ENCODE measurements at places on chromosomes 1 and 21.

GRCh38 chr1:58214674-58215073 is 331.9 kb downstream of the OMA1 start:
- DNase-seq: no peak

- DNase-seq: no peak
Measured at GRCh38 chr1:235019961-235020360, 108.7 kb downstream of the TOMM20 start.

DNA sequence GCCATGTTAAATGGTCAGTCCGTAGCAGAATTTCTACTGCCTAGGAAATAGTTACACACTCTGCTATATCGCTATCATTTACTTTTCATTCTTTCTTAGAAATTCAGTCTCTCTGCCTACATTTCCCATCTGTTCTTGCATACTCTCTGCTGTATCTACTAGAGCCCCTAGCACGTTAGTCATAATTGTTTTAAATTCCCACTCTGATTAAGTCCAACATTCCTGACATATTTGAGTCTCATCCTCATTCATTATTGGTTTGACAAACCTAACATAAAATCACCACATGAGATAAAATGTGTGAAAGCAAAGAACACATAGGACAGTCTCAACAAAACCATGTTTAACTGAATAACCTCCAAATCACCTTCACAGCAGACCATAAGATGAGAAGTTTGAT is 513.6 kb downstream of the PLPP3 start:
- DNase-seq: peak; percentile 41

DNA sequence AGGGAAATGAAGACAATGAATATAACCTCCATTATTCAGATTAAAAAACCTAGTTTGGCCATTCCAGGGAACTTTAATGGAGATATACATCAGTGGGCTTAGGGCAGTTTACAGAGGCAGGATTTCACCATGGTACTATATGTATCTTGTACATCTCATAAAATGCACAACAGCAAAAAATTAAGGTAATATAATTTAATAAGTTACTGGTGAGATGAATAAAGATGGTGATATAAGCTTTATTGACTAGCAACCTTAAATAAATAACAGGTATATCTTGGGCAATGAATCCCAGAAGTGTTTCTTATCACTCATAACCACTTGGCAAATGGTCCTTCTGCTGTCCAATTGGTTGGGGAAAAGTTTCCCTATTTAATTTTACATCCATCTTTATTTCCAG is 29.0 kb downstream of the XCL1 start:
- DNase-seq: no peak

DNA sequence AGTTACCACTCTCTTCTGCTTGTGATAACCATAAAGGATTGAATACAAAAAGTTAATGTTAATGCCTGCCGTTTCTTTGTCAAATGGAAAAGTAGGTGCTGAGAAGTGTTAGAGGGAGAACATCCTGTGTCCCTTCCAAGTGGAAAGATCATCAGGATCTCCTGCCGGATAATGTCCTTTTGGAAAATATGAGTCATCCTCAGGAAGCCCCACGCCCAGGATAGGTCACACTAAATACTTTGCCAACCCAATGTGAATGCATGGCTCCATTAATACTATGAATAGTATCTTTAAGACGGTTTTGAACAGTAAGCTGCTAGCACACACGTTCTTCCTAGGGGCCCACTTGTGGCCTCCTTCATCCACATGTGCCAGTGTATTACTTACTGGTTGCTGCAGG is 279.5 kb downstream of the ZNF326 start:
- no peak for DNase-seq

DNA sequence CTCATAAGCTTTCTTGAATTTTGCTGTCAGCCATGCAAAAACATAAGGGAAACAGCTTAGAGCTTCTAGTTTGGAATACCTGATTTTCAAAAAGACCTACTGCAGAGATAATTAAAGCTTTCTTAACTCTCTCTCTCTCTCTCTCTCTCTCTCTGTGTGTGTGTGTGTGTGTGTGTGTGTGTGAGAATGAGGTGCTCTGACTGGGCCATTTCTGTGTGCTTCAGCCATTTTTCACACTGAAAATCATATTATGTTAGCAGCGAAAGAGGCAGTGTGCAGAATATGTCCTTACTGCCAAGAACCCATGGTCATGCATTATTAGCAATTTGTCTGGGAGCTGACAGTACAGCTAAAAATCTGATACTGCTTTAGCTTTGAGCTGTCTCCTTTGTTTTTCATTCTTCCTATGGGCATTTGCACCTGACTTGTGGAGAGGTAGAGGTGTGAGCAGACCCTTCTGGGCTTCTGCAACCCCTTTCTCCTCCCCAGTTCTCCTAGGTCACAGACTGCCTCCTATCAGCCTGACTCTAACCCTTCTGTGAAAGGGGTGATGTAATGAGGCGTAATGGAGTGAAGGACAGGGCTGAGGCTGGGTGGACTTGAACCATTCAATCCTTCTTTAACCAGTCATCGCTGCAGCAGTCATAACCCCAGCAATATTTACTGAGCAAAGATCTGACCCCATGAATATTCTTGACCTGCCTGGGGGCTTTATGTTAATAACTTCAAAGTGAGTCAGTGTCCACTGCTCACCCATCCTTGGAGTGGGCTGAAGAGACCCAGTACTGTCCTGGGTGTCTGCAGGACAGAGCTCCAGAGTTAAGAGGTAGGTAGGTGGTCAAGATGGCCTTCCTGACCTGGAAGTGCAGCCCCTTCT is 61.2 kb downstream of the SYT6 start:
- no peak for DNase-seq

DNA sequence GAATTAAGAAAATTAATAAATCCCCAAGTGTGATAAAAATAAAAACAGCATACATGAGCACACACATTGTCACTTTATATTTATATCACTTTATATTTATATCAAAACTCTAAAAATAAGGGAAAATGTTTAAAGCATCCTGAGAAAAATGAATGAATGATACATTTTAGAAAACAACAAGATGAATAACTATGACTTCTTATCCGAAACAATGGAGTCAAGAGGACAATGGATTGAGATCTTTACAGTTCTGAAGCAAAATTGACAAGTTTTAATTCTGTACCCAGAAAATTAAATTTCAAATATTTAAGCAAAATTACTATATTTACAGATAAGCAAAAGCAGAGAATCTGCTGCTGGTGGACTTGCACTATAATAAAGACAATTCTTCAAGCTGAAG is 512.6 kb downstream of the MRPL39 start:
- no peak for DNase-seq

GRCh38 chr1:201016211-201016651 is 7.3 kb downstream of the KIF21B start:
- peak; percentile 45 for DNase-seq

- no peak for DNase-seq
Measured at GRCh38 chr1:91811363-91812025, 74.5 kb downstream of the TGFBR3 start.

- DNase-seq: peak; percentile 30
Measured at GRCh38 chr21:35025206-35026152, 23.6 kb downstream of the RUNX1 start.

- DNase-seq: peak; percentile 76
Measured at GRCh38 chr1:192477630-192478029, 97.9 kb upstream of the RGS1 start.

GRCh38 chr1:4587721-4588120 is 66.7 kb upstream of the AJAP1 start:
- DNase-seq: no peak

GRCh38 chr1:88985032-88985431 is 7.4 kb downstream of the KYAT3 start:
- peak; percentile 92 for DNase-seq

GRCh38 chr1:200073286-200073637 is 45.8 kb downstream of the NR5A2 start:
- no peak for DNase-seq

- peak; percentile 39 for DNase-seq
Measured at GRCh38 chr1:70146488-70146887, 58.9 kb downstream of the LRRC40 start.

GRCh38 chr1:33875862-33876261 is 12.0 kb downstream of the HMGB4 start:
- DNase-seq: no peak

GRCh38 chr1:112417271-112417670 is 21.3 kb downstream of the CTTNBP2NL start:
- DNase-seq: no peak

GRCh38 chr1:45658171-45658570 is 28.2 kb downstream of the GPBP1L1 start:
- DNase-seq: no peak

DNA sequence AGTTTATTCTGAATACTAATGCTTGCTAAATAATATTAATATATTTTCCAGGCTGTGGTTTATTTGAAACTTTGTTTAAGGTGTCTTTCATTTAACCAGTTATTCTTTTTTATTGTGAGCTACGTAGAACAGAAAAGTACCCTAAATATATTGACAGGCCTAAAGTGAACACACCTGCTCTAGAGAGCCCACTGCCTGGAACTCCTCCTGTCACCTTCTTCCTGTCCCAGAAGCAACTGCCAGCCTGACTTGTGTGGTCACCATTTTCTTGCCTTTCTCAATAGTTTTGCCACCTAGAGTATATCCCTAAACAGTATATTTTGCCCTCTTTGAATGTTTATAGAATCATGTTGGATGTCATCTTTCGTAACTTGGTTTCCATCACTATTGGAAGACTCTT is 48.5 kb downstream of the SCCPDH start:
- DNase-seq: no peak

DNA sequence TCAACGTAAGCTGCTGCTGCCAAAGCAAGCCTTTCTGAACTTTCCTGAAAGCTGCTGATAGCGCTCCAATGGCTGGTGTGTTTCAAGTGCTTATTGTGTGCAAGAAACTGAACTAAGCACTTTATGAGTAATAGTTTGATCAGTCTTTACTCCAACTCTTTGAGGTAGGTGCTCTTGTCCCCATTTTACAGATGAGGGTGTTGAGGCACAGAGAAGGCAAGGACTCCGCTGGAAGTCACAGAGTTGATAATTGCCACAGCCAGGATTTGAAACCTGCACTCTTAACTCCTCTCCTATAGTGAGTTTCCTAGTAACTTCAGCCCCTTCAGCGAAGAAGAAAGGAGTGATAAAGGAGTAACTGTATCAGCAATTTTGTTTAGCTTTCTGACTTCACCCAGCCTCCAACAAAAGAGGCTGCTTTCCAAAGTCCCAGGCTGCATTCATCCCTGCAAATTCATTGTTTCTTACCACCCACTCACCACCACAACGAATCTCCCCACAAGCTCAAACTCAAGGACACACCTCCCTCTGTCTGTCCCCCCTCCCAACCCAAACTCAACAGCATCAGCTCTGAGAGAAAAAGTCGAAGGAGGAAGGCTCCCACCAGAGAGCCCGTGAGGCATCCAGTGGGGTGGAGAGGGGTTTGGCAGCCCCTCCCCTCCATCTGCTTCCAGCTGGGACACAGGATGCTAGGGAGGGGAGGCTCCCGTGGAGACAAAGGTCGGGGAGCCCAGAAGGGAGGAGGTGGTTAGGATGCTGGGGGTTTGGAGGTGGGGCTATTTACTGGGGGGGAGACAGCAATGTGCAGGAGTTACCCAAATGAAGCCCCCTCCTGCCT is 139.6 kb downstream of the NAV1 start:
- DNase-seq: peak; percentile 10

GRCh38 chr1:241821363-241821762 is 26.6 kb upstream of the EXO1 start:
- DNase-seq: peak; percentile 53

- DNase-seq: no peak
Measured at GRCh38 chr1:79373481-79374125, 367.1 kb upstream of the ADGRL4 start.

DNA sequence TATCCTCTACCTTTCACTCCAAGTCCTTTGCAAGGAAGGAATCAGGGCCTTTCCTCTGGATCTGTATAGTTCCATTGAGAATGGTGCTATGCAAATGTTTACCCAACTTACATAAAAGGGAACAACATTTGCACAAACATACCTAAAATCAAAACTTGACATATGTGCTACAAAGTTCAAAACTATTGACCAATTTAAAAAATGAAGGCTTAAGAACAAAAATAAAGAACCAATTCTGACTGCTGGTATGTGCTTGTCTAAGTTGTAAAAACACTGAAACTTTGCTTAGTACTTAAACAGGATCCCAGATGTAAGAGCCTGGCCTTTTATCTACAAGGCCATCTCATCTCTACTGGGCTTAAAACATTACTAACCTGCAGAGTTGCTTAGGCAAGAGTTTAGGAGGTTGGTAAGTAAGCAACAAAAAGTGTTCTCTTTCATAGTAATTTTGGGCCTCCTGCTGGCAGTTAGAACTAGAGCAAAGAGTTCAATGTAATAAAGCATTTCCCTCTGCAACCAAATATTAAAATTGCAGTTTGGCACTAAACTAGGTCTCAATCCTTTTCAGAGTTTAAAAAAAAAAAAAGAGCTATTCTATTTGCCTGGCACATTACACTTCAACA is 2.0 kb downstream of the SCMH1 start:
- peak; percentile 87 for DNase-seq

DNA sequence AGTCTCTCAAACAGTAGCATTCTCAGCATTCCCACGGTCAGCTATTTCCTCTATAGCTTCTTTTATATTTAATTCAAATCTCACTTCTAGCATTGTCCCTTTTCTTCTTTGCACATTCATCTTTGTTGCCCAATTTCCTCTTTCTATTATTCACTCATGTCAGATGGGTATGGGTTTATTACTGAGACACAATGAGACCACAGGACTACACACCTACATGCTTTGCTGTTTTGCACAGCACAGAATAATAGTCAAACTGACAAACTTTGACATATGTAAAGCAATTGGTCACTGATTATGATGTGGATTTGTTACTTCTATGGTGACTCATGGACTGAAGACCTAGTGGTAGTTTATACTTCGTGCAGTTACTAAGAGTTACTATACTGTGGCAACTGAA is 5.8 kb upstream of the CD1C start:
- DNase-seq: no peak

DNA sequence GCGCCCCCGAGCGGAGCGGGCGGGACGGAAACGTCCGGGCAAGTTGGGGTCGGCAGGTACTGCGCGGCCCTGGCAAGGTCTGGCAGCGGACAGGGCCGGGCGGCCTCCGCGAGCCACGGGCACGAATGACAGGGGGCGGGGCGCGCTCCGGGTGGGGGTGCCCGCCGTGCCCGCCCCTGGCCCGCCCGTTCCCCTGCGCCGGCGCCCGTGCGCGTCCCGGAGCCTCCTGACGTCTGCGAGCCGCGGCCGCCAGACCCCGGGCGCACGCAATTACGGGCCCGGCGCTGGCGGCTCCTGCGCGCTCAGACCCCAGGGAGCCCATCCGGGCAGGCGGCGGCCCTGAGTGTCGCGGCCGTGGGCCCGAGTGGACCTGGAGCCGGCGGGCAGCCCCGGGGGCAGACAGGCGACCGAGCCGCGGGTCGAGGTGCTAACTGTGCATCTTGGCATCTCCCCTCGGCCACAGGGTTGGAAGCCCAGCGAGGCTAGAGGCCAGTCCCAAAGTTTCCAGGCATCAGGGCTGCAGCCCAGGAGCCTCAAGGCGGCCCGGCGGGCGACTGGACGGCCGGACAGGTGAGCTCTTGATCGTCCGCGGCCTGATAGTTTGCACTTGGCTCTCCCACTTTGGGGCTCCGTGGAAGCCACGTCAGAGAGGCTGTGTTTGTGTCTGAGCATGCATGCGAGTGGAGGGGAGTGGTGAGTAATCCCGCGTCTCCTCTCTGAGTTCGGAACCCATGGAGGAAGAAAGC is 918 bp downstream of the MIB2 start:
- DNase-seq: no peak

GRCh38 chr1:16367968-16368890 is 1.2 kb downstream of the SZRD1 start:
- DNase-seq: peak; percentile 37
